ENCODE measurements at places on chromosomes 7 and 10.

GRCh38 chr10:96285331-96285752 lies 14.0 kb upstream of the BLNK start:
- no peak for DNase-seq

DNA sequence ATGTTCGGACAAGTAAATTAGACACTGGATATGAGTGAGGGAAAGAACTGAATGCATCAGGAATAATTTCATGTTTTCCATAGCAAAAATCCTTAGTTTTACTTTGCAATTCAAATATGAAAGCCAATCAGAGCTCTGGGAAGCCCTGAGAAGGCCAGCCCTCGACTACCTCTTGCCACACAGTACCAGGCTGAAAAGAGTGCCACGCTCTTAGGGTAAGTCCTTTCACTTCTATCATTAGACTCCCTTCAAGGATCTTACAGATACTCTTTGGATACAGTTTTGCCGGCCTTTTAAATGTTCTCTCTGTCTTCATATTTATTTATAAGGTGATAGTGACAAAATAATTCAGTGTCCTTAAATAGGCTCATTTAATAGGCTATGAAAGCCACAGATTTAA lies 1.9 kb downstream of the COBL start:
- no peak for DNase-seq

DNA sequence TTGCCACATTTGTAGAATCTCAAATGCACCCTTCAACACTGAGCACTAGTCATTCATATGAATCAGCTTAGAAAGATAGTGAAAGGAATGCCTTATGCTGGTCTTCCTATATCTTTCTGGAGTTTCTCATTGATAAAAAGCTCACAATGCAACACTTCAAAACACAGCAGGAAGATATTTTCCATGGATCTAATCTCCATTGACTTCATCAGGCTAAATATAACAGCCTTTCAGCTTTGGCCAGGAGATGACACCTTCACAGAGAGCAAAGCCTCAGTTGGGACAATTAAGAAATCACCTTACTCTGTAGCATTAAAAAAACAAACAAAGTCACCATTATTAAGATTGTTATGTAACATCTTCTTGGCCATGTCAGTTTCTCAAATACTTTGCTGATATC lies 6.7 kb downstream of the NRP1 start:
- DNase-seq, result no peak

GRCh38 chr7:2215851-2216250 lies 16.9 kb downstream of the MAD1L1 start:
- no peak for DNase-seq

GRCh38 chr10:119750391-119751230 lies 24.8 kb downstream of the INPP5F start:
- DNase-seq, result peak; percentile 31

DNA sequence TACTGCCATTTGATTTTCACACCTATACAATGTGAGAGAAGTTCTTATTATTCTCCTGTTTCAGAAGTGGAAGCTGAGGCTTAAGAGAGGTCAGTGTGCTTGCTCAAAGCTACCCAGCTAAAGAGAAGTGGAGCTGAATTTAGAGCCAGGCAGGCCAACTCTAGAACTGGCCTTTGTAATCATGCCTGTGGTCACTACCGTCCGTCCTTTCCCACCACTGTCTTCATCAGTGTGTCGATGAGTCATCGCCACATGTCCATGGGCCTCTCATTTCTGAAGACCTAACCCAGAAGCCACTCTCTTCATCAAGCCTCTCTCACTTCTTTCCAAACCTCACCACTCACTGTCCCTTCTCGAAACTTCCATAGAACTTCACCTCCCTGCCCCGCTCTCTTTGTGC lies 237.8 kb downstream of the KIAA1217 start:
- DNase-seq, result no peak

DNA sequence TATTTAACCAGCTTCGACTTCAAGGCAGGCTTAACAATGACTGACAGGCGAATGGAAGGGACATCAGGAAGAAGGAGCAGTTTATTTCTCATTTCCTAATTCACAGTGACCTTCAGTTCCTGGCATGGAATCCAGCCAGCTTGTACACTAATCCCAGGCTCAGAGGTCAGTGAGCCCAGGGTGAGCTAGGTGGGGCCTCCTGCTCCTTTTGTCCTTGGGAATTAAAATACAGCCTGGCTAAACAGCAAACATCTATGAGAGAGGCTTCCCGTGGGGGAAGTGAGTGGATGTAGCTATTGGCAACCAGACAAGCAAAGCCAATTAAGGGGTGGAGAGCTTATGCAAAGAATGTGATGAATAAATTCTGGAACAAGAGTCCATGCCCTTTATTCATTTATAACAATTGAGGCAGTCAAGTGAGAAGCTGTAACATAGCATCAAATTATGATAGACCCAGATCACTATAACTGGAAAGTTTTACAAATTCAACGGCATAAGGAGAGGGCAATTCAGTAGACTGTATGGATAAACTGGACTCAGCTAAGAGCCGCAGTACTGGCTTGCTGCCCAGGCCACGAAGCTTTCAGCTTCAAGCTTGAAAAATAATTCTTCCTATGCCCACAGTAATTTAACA lies 57.1 kb downstream of the STK17A start:
- no peak for DNase-seq

DNA sequence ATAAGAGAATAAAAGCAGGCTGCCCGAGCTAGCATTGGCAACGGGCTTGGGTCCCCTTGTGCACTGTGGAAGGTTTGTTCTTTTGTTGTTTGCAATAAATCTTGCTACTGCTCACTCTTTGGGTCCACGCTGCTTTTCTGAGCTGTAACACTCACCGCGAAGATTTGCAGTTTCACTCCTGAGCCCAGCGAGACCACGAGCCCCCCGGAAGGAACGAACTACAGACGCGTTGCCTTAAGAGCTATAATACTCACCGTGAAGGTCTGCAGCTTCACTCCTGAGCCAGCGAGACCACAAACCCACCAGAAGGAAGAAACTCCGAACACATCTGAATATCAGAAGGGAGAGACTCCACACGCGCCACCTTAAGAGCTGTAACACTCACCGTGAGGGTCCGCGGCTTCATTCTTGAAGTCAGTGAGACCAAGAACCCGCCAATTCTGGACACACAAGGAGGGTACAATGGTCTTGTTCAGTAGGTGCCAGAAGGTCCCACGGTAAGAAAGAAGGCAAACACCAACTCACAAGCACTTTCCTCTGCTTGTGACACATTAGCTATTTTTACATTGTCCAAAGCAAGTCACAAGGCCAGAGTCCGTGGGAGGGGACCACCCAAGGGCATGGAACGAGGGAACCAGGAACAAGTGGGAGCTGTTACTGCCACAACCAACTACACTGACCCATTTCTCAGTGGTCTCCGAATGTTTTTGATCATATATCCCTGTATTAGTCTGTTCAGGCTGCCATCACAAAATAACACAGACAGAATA lies 29.2 kb upstream of the CACUL1 start:
- DNase-seq, result no peak

DNA sequence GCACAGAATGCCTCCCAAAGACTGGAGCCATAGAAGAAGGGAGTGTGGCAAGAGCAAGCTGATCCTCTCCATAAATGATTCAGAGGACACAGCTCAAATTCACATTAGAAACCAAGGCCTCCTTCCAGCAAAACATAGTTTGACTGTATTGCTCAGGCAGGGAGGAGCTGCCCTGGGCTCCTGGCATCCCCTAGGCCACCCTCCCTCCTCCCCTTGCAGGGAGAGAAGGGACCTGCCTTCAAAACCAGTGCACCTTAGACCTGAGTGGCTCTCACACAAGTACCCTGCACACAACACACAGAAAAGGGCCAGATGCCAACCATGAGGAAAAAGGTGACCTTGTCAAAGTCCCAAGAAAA lies 64.7 kb downstream of the CREB3L2 start:
- DNase-seq, result no peak

DNA sequence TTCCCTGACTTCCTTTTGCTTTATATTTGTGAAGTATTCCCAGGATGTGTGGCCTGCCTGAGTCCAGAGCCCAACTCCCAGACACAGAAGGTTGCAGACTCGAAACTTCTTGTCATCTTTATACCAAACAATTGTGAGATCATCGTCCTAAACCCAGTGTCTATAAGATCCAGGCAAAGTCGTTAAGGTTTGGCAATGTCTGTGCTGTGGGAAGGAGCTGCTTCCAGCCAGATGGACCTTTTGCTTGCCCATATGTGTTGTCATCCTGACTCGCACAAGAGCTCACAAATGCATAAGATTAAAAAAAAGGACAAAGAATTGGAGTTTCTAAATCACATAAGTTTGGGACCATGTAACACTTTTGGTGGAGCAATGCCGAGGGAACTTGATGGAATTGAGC lies 37.0 kb downstream of the WNT2 start:
- DNase-seq, result no peak

GRCh38 chr7:110421490-110422241 lies 669.3 kb upstream of the LRRN3 start:
- no peak for DNase-seq

DNA sequence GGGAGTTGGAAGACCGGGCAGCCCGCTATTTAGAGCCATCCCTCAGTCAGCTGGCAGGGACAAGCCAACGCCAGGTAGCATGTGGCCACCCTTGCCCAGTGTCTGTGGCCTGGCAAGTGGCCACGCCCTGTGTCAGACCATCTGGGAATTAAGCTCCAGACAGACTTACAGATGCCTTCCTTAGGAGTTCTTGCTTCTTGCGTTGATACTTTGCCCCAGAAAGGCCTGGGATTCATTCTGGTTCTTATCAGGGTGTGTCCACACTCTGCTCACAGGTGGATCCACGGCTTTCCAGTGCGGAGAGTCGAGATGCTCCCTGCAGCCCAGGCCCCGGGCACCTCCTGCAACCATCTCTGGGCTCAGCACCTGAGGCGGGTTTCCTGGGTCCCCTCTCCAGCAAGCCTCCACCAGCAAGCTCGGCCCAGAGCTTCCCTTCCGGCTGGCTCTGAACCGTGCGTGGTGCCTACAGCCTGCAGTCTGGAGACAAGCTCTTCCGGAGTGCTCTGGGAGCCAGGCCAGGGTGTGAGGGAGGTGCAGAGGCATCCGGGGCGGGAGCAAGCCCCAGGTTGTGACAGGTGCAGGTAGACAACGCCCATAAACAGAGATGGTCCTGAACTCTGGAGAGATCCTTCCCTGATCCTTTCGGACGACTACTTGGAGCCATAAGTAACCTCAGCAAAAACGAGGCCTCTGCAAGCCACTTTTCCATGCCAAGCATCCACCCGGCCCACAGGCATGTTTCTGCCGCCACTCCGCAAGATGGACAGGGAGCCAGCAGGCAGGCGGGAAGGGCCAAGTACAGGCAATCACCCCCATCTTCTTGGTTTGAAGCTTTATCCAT lies 32.3 kb upstream of the PPIF start:
- DNase-seq, result no peak

DNA sequence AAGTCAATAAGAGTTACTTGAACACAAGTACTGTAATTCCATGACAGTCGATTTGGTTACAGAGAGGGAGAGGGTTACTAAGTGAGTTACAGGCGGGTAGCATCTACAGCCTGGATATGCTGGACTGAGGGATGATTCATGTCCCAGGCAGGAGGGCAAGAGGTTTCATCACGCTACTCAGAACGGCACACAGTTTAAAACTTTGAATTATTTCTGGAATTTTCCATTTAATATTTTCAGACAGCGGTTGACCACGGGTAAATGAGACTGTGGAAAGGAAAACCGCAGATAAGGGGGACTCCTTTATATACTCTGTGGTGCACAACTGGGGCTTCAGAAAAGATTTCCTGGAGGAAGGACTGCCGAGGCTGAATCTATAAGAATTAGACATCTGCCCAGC lies 25.7 kb upstream of the LRRC4 start:
- DNase-seq, result no peak

DNA sequence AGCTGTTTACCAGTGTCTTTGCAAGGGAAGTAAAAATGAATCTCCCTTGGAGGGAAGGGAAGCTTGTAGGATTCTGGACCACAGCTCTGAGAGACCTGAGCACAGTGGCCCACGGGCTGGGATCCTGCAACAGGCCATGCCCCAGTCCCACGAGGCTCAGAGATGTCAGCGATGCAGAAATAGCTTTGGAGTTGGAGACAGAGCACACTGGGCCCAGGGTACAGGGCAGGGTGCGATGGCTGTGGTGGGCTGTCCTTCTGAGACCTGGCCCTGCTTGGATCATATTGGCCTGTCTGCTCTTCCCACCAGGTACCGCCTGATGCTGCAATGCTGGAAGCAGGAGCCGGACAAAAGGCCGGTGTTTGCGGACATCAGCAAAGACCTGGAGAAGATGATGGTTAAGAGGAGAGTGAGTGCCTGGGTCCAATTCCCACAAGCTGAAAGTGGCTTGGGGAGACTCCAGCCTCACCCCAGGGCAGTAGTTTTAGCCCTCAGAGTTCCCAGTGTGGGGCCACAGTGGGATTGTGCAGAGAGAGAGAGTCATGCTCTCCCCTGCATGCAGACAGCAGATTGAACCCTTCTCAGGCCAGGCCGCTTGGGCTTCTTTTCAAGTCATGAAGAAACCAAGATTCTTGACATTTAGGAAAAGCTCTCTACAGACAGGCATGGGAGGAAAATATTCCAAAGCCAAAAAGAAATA lies 13.5 kb upstream of the CSGALNACT2 start:
- DNase-seq, result no peak

DNA sequence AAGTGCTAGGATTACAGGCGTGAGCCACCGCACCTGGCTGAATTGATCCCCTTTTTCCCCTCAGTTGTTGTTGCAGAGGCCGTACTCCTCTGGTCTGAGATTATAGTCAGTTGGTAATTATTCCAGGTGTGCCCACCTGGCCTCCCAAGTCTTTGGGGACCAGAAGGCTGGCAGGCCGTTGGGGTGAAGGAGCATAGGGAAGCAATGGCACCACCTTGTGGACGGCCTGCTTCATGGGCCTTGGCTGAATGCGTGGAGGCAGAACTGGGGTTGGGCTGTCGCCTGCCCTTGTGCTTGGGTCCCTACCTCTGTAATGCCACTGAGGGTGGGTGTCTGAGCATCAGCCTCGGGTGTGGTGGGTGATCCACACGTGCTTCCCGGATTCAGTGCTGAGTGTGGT lies 125.7 kb downstream of the RGS10 start:
- DNase-seq, result peak; percentile 35

DNA sequence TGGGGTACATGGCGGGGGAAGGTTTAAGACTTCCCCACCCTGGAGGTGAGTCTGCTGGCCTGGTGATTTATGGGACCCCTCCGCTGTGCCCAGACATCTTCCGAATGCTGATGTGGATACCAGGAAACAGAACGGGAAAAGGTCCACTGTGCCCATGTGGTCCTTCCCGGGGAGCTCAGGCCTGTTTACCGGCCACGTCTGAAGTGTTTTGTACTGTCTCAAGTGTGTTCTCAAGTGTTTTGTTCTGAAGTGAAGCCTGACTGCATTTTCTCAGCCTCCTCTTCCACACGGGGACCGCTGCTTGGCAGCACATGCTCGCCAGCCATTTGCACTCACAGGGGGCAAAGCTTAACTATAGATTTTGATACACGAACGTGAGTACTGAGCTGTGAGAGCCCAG lies 127.2 kb downstream of the TEX36 start:
- no peak for DNase-seq

DNA sequence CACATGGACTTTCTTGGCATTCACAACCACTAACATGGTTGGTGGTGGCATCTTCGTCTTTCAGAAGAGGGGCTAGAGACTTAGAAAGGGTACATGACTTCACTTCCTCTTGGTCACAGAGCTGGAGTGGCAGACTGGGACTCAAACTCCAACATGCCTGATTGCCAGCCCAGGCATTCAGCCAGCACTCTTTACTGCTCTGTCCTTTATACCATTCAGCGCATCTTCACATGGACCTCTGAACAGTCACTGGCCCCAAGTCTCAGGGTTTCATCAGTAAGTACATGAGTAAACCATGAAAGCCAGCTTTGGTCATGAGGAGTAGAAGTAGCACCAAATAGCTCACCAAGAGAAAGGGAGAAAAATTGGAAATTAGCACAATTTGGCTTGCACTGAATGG lies 148.4 kb upstream of the KLF14 start:
- DNase-seq, result no peak

- DNase-seq, result no peak
These were observed 23.4 kb downstream of the EBF3 start for GRCh38 chr10:129940617-129941198.

- no peak for DNase-seq
These were observed 263.0 kb upstream of the NEBL start for GRCh38 chr10:21160116-21160515.
